ENCODE measurements at places on chromosomes 7 and 10.
A peak's percentile ranks its signal among the peaks of the same experiment; 100 is the strongest.

- H3K4me3 ChIP-seq: no peak overlapping the region
- H3K27ac ChIP-seq: no peak overlapping the region
- H3K4me1 ChIP-seq: no peaks in the 10 kb centered on the region
- no peaks in the 10 kb centered on the region for H3K27me3 ChIP-seq
Observed at GRCh38 chr7:36633377-36633776, 90.9 kb downstream of the AOAH start.

- H3K27me3 ChIP-seq: no peaks in the 10 kb centered on the region
- peaks cover 4% of the 10 kb centered on the region for H3K4me1 ChIP-seq
- H3K36me3 ChIP-seq: no peaks in the 10 kb centered on the region
- H3K27ac ChIP-seq: peak overlapping the region; percentile 81
- H3K4me3 ChIP-seq: no peak overlapping the region
Observed at GRCh38 chr10:6195376-6195775, 7.4 kb upstream of the PFKFB3 start.

DNA sequence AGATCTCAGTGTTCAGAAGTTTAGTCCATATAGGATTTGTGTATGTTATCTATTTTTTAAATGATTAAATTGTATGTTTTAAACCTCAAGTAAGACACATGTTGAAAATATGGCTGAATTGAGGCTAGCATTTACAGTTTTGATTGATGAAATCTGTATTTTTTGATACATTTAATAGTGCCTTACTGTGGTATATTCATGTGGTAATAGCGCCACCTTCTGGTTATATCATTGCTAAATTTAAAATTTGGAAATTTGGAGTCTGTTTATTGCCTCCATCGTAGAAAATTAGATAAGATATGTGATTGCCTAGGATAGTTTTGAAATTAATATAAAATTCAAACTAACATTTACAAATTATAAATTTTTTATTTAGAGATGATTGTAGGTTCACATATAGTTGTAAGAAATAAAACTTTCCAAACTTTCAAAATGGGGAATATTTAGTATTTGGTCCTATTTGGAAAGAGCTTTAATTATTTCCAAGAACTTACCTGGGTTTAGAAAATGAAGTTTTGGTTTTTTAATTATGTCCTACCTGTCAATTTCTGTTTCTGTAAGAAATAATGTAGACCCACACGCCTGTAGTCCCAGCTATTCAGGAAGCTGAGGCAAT is 19.1 kb upstream of the ARMS2 start:
- no peaks in the 10 kb centered on the region for H3K4me1 ChIP-seq
- no peak overlapping the region for H3K27ac ChIP-seq
- H3K36me3 ChIP-seq: no peaks in the 10 kb centered on the region
- DNase-seq: no peak
- H3K4me3 ChIP-seq: no peak overlapping the region

GRCh38 chr10:7610026-7610425 is 56.7 kb downstream of the ITIH5 start:
- no peaks in the 10 kb centered on the region for H3K36me3 ChIP-seq
- DNase-seq: no peak
- H3K27me3 ChIP-seq: no peaks in the 10 kb centered on the region
- H3K4me1 ChIP-seq: no peaks in the 10 kb centered on the region
- H3K4me3 ChIP-seq: no peak overlapping the region

GRCh38 chr7:47461161-47461560 is 120.8 kb downstream of the TNS3 start:
- H3K36me3 ChIP-seq: no peaks in the 10 kb centered on the region
- peak; percentile 69 for DNase-seq
- peaks cover 4% of the 10 kb centered on the region for H3K4me1 ChIP-seq
- no peak overlapping the region for H3K4me3 ChIP-seq

GRCh38 chr10:6146013-6146785 is 56.5 kb upstream of the PFKFB3 start:
- peak overlapping the region; percentile 89 for H3K27ac ChIP-seq
- no peak for DNase-seq
- peaks cover 10% of the 10 kb centered on the region for H3K4me1 ChIP-seq
- H3K4me3 ChIP-seq: peak overlapping the region; percentile 55
- H3K36me3 ChIP-seq: no peaks in the 10 kb centered on the region

DNA sequence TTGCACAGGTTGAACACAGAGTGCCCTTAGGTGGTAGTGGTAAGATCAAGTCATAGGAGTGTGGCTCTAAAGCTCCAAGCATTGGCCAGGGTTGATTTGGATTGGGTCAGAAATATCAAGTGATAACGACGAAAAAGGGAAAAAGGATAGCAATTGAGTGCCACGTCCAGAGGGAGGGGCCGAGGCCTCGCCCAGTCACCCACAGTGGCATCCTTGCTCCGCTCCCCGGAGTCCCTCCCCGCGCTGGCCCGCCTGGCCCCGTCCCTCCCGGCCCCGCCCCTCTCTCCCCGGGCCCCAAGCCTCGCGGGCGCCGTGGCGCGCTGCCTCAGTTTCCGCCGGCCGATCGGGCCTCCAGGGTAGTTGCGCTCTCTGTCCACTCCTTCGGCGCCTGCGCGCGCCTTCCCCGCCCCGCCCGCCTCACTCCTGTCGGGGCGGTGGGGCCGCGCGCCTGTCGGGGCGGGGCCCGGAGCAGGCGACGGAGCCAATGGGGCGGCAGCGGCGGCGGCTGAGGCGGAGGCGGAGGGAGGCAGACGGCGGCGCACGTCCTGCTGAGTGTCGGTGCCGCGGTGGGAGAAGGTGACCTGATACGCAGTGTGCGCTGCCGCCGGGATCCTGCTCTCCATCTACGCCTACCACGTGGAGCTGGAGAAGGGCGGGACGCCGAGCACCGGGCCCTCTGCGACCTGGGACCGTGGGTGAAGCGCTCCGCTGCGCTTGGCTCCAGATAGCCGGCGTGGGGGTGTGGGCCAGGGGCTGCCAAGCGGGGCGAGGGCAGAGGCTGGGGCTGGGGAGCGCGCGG is 209.1 kb upstream of the ZNF722 start:
- DNase-seq: peak; percentile 36
- no peaks in the 10 kb centered on the region for H3K27me3 ChIP-seq
- H3K36me3 ChIP-seq: no peaks in the 10 kb centered on the region

DNA sequence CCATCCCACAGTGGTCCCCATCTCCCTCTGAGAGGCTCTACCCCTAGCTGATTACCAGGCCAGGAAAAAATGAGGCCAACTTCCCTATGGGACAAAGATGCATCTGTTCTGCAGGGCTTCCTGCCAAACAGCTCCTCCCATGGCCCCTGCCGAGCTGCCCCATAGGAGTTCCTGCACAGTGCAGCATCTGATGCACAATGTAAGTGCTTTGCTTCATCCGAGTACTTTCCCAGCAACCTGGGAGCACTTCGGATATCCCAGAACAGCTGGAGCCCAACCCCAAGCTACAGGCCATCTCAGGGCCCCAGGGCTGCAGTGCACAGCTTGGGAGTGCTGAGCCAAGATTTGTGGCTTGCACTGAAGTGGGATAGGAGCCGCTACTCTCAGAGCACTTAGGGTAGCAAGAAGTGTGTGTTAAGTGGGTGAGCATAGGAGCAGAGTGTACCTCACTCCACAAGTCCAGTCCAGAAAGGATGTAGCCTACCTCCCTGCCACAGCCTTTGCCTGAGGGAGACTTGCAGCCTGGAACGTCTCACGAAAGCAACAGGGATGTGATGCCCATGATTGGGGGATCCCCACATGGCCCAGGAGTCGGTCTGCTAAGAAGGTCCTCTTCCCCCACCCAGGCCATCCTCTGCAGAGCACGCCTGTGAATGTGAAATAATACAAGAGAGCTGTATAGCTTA is 209.6 kb upstream of the VWC2 start:
- no peak for DNase-seq
- no peaks in the 10 kb centered on the region for H3K27me3 ChIP-seq
- H3K4me1 ChIP-seq: no peaks in the 10 kb centered on the region
- no peak overlapping the region for H3K4me3 ChIP-seq
- no peak overlapping the region for H3K27ac ChIP-seq
- H3K36me3 ChIP-seq: no peaks in the 10 kb centered on the region

- no peaks in the 10 kb centered on the region for H3K27me3 ChIP-seq
- DNase-seq: no peak
- no peak overlapping the region for H3K4me3 ChIP-seq
- no peaks in the 10 kb centered on the region for H3K4me1 ChIP-seq
- no peaks in the 10 kb centered on the region for H3K36me3 ChIP-seq
Observed at GRCh38 chr10:63414481-63415260, 51.1 kb downstream of the JMJD1C start.

- H3K4me3 ChIP-seq: no peak overlapping the region
- no peaks in the 10 kb centered on the region for H3K36me3 ChIP-seq
- H3K27ac ChIP-seq: no peak overlapping the region
- no peaks in the 10 kb centered on the region for H3K4me1 ChIP-seq
- no peak for DNase-seq
Observed at GRCh38 chr10:130834170-130834569, 477.4 kb downstream of the TCERG1L start.

- no peaks in the 10 kb centered on the region for H3K27me3 ChIP-seq
- no peaks in the 10 kb centered on the region for H3K36me3 ChIP-seq
- H3K4me1 ChIP-seq: no peaks in the 10 kb centered on the region
Observed at GRCh38 chr10:88028072-88028471, 164.6 kb downstream of the PTEN start.

DNA sequence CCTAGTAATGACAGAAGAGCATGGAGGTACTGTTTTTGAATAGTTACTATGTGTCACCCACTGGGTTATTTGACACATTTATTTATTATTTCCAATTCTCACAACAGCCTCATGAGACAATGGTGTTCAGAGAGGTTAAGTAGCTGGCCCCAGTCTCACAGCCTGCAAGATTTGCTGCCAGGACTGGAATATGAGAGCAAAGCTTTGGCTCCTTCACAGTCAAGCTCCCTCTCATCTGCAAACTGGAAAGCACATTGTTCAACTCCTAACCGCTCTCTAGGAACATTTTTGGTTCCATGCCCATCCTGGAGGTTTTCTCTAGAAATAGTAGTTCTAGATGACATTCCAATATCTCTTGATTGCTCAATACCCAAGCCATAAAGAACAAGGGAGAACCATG is 75.5 kb upstream of the CXCL12 start:
- H3K4me3 ChIP-seq: no peak overlapping the region
- H3K36me3 ChIP-seq: no peaks in the 10 kb centered on the region
- no peak overlapping the region for H3K27ac ChIP-seq
- DNase-seq: no peak
- H3K27me3 ChIP-seq: no peaks in the 10 kb centered on the region

- no peaks in the 10 kb centered on the region for H3K36me3 ChIP-seq
- no peak overlapping the region for H3K4me3 ChIP-seq
- no peak overlapping the region for H3K27ac ChIP-seq
- no peaks in the 10 kb centered on the region for H3K27me3 ChIP-seq
- no peaks in the 10 kb centered on the region for H3K4me1 ChIP-seq
- DNase-seq: no peak
Observed at GRCh38 chr10:11108356-11108755, 90.7 kb downstream of the CELF2 start.

DNA sequence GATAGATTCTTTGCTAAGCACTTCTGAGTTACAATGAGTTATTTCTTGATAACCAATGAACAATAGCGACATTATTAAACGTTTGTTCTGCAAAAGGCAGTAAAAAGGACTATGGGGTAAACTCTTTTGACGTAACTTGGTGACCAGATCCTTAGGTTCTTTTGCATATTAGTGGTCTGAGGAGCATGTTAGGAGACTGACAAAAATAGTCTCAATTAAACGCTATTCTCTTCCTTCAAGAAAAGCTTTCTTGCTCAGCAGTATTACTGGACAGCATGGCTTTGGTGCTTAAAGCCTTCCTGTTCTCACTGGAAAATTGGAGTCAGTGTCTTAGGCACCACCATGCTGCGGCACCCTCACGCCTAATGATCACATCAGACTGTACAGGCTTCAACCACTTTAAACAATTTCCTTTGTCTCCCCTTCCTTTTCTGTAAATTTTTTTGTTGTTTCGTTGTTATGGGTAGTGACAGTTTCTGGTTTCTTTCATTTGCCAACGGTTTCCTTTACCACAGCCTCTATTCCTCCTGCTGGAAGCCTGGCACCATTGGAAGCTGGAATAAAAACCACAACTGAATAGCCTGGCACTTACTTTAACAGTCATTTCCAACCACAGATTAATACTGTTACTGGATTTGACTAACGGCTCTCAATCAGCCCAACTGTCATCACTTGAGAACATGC is 49.2 kb upstream of the FAM133B start:
- H3K36me3 ChIP-seq: no peaks in the 10 kb centered on the region
- H3K27ac ChIP-seq: no peak overlapping the region
- H3K4me3 ChIP-seq: no peak overlapping the region
- no peaks in the 10 kb centered on the region for H3K27me3 ChIP-seq
- peaks cover under 1% of the 10 kb centered on the region for H3K4me1 ChIP-seq

- no peak overlapping the region for H3K4me3 ChIP-seq
- H3K27me3 ChIP-seq: no peaks in the 10 kb centered on the region
- no peaks in the 10 kb centered on the region for H3K36me3 ChIP-seq
- no peaks in the 10 kb centered on the region for H3K4me1 ChIP-seq
Observed at GRCh38 chr7:57363321-57363720, 86.7 kb upstream of the ZNF716 start.

DNA sequence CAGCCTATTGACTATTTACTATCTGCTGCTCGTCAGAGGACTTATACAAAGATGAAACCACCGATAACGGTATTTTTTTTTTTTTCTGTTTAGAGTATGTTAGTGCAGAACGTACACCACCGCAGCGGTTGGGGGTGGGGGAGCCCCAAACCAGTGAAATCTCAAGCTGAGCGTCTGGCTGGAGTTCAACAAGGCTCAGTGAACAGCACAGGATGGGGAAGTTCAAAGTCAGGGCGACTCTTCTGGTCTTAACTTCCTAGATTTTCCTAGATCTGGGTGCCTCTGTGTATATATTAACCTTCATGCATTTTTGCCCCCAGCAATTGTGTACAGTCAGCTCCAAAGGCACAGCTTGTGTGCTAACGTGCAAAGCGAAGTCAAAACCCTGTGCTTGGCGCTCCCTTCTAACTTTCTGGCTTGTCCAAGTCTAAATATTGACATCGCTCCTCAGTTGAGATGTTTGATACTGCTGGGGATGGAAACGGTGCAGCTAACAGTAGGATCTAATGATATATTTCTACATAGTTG is 1.1 kb downstream of the RHOBTB1 start:
- no peaks in the 10 kb centered on the region for H3K4me1 ChIP-seq
- no peaks in the 10 kb centered on the region for H3K36me3 ChIP-seq
- peak; percentile 47 for DNase-seq

GRCh38 chr7:65250697-65251395 is 122.8 kb upstream of the ZNF92 start:
- DNase-seq: no peak
- H3K27ac ChIP-seq: no peak overlapping the region
- no peak overlapping the region for H3K4me3 ChIP-seq
- no peaks in the 10 kb centered on the region for H3K36me3 ChIP-seq

- no peaks in the 10 kb centered on the region for H3K27me3 ChIP-seq
- DNase-seq: no peak
- H3K36me3 ChIP-seq: no peaks in the 10 kb centered on the region
- no peak overlapping the region for H3K27ac ChIP-seq
- no peaks in the 10 kb centered on the region for H3K4me1 ChIP-seq
- no peak overlapping the region for H3K4me3 ChIP-seq
Observed at GRCh38 chr7:70594170-70594569, 537.8 kb upstream of the GALNT17 start.

- no peak for DNase-seq
- no peaks in the 10 kb centered on the region for H3K4me1 ChIP-seq
- no peaks in the 10 kb centered on the region for H3K27me3 ChIP-seq
- no peak overlapping the region for H3K27ac ChIP-seq
- H3K4me3 ChIP-seq: no peak overlapping the region
Observed at GRCh38 chr10:78384049-78384431, 350.4 kb downstream of the RPS24 start.

GRCh38 chr10:112988839-112989406 is 38.9 kb downstream of the TCF7L2 start:
- no peak overlapping the region for H3K27ac ChIP-seq
- no peaks in the 10 kb centered on the region for H3K36me3 ChIP-seq
- H3K4me3 ChIP-seq: no peak overlapping the region
- DNase-seq: no peak
- peaks cover 12% of the 10 kb centered on the region for H3K4me1 ChIP-seq

- H3K4me3 ChIP-seq: no peak overlapping the region
- H3K36me3 ChIP-seq: no peaks in the 10 kb centered on the region
- DNase-seq: no peak
Observed at GRCh38 chr7:127158659-127159058, 94.1 kb downstream of the GRM8 start.
